ENCODE measurements at places on chromosomes 13 and 19. TPM values are rescaled to one million over a fixed set of nuclear protein-coding genes. Genes with fewer than 3 reads are reported as not detected.

DNA sequence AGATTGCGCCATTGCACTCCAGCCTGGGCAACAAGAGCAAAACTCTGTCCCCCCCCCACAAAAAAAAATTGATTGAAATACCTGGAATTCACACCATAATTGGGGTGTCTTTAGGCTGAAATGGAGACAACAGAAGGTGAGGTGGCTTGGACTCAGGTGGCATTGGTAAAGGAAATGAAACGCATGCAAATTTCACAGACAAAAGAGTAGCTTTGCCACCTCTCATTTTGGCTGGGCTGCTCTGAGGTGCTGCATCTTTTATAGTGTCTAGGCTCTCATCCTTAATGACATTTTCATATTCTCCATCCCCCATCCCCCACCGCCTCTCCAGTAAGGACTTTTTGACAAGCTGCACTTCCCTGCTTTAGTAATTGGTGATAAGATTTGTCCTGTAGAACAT is 6.9 kb downstream of the UBE2L5 start:
- H3K4me3 ChIP-seq = no peak overlapping the region
- H3K36me3 ChIP-seq = no peaks in the 10 kb centered on the region
- no peaks in the 10 kb centered on the region for H3K27me3 ChIP-seq
- DNase-seq = no peak
- peaks cover 17% of the 10 kb centered on the region for H3K4me1 ChIP-seq

GRCh38 chr19:5142725-5143097 is 173.8 kb downstream of the KDM4B start:
- no peak overlapping the region for H3K27ac ChIP-seq
- DNase-seq = peak; percentile 35
- H3K36me3 ChIP-seq = no peaks in the 10 kb centered on the region
- H3K4me1 ChIP-seq = peaks cover 20% of the 10 kb centered on the region

- H3K4me1 ChIP-seq = no peaks in the 10 kb centered on the region
- peaks cover 49% of the 10 kb centered on the region for H3K27me3 ChIP-seq
- DNase-seq = no peak
Observed at GRCh38 chr19:46224773-46225172, 4.8 kb upstream of the IGFL1 start.

DNA sequence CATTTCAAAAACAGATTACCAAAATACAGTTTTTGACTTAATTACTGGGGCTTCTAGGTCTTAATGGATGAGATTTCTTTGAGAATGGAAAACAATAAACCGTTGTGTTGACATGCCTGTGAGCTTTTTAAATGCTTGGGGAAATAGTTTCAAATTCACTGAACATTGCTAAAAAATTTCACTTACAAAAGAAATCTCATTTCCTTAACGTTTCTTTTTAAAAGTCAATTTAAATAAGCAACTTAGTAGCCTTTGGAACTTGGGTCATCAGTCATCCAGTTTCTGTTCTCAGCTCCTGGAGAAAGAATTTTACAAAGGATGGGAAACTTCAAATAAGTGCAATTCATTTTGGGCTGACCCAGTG is 4.4 kb downstream of the ZC3H4 start:
- H3K36me3 ChIP-seq = peaks cover 21% of the 10 kb centered on the region
- DNase-seq = no peak
- H3K27me3 ChIP-seq = no peaks in the 10 kb centered on the region
- peaks cover 22% of the 10 kb centered on the region for H3K4me1 ChIP-seq
- no peak overlapping the region for H3K4me3 ChIP-seq

The PRKCSH gene
- total RNA-seq = 286 TPM

The RPL36 gene
- total RNA-seq = 606 TPM

The OR4F17 gene
- not detected for total RNA-seq

DNA sequence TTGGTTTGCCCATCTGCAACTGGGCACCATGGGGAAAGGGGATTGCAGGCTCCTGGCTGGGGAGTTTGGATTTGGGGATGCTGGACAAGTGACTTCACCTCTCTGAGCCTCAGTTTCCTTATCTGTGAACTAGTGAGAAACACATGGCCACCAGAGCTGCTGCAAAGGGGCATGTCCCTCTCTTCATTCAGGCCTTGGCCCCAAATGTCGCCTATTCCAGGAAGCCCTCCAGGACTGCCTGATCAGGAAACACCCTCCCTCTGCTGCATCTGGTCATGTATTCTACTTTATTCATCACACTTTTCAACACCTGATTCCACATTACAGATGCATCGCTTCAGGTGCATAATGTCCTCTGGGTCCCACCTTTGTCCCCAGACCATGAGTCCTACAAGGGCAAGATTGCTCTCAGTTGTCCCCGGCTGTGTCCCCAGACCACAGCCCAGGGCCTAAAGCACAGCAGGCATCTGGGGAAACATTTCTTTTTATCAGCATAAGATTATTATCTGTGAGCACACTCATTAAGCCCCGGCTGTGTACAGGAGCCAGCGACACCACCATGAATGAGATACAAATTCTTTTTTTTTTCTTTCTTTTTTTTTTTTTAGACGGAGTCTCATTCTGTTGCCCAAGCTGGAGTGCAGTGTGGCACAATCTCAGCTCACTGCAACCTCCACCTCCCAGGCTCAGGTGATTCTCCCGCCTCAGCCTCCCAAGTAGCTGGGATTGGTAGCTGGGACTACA is 37.5 kb downstream of the ARRDC2 start:
- no peaks in the 10 kb centered on the region for H3K36me3 ChIP-seq
- H3K27me3 ChIP-seq = no peaks in the 10 kb centered on the region
- peak overlapping the region; percentile 33 for H3K4me3 ChIP-seq
- DNase-seq = no peak
- H3K4me1 ChIP-seq = peaks cover 40% of the 10 kb centered on the region

The LHB gene
- total RNA-seq = not detected

DNA sequence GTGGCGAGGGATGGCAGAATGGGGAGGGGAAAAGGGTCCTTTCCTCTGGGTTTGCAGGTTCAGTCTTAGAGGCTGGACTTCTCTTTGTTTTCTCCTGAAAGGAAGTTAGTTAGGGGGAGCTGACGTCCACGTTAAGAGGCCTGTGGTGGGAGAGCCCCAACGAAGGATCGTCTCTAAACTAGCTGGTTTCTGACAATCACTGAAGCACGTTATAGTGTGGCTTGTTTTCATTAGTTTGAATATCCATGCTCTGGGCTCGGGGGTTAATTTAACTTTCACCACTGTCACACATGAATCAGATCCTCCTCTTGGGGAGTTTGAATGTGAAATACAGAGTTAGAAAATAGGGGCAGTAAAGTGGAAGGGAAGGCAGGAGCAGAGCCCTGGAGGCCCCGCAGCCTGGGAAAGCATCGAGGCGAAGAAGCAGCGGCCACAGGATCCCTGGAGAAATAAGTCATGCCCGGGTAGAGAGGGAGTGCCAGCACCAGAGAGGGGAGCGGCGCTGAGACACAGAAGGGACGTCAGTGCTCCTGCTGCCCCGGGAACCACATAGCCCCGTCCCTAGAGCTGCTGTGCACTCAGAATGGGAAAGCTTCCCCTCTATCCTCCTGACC is 31.1 kb upstream of the AMER2 start:
- no peaks in the 10 kb centered on the region for H3K36me3 ChIP-seq
- H3K27me3 ChIP-seq = peaks cover 26% of the 10 kb centered on the region
- H3K4me1 ChIP-seq = no peaks in the 10 kb centered on the region
- no peak overlapping the region for H3K4me3 ChIP-seq
- DNase-seq = no peak
- no peak overlapping the region for H3K27ac ChIP-seq

DNA sequence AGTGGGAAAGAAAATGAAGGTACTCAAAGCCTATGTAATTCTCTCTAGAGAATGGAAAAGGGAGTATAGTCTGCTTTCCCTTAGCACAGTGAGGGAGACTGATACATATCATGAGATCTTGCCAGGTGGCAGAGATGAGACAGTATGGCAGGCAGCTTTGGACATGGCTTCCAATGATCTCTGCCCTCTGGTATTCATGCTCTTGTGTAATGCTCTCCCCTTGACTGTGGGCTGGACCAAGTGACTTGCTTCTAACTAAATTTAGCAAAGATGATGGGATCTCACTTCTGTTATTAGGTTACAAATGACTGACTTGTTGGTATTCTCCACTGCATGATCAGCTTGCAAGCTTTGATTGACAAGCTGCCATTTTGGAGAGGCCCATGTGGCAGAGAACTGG is 10.2 kb downstream of the ZNF132 start:
- no peak overlapping the region for H3K4me3 ChIP-seq
- no peaks in the 10 kb centered on the region for H3K36me3 ChIP-seq
- no peak for DNase-seq
- no peak overlapping the region for H3K27ac ChIP-seq
- no peaks in the 10 kb centered on the region for H3K4me1 ChIP-seq

The ZNF813 gene
- 5.5 TPM for total RNA-seq

DNA sequence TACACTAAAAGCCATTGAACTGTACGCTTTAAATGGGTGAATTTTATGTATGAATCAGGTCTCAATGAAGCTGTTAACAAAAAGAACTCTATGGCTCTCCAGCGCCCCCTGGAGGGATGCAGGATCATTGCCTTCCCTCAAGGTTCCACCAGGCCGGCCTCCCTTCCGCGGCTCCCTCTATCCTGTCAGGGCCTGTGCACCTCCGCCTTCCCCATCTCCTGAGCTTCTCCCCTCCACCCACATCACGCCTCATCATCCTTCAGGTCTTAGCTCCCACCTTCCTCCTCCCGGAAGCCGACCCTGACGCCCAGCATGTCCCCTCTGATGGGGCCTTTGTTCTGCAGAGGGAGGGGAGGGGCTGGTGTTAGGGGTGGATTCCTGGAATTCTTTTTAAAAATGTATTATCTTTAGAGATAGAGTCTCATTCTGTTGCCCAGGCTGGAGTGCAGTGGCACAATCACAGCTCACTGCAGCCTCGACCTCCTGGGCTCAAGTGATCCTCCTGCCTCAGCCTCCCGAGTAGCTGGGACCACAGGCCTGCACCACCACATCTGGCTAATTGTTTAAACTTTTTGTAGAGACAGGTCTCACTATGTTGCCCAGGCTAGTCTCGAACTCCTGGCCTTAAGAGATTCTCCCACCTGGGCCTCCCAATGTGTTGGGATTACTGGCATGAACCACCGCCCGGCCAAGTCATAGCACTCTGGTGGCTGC is 27.7 kb downstream of the MEIS3 start:
- no peak overlapping the region for H3K4me3 ChIP-seq
- peak; percentile 37 for DNase-seq
- no peaks in the 10 kb centered on the region for H3K4me1 ChIP-seq
- H3K27me3 ChIP-seq = peaks cover 8% of the 10 kb centered on the region

DNA sequence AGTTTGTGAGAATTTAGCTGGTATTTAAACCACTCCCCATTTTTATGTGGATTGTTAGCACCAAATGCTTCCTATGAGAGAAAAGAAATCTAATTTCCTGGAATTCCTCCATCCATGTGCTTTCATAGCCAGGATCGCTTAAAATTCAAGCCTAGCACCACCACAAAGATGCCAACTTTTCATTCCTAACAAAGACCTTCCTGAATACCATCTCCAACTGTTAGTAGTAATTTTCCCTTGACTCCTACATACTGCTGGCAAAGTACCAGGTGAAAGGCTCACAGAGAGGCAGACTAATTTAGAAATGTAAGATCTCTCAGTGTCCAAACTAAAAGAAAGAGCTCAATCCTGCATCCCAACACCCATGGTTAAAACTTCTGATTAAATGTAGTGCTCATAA is 386.3 kb downstream of the KCTD12 start:
- no peak overlapping the region for H3K4me3 ChIP-seq
- H3K27ac ChIP-seq = no peak overlapping the region
- DNase-seq = no peak

The CCDC8 gene
- total RNA-seq = 15.5 TPM

DNA sequence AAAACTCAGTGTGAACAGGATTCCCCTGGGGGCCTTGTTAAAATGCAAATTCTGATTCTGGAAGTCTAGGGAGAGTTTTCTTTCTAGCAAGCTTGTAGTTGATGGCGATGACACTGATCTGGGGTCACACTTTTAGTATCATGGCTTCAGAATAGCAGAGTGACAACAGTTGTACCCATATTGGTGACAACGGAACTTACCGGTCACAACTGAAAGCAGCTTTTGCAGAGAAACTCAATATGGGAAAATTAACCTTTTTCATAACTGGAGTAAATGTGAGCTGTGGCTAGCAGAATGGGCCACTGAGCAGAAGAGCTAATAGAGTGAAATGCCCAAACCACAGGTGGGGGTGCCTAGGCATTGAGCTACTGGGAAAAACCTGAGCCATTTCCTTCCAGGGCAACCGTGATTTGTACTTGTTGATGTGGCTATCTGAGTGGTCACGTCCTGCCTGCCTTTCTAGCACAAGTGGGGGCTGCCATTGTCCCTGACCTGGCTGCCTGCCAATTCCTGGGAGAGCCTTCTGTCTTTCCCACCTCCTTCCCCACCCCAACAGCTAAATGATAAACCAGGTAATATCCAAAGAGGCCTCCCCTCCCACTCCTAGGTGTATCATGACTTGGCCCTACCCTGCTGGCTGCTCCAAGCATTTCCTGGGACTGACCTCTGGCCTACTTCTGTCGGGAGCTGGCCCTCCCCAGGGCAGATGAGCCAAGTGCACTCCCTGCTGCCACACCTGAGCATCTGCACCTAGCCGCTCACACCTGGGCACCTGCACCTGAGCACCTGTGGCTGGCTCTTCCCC is 1.7 kb upstream of the SLC10A2 start:
- peak; percentile 13 for DNase-seq
- H3K4me3 ChIP-seq = no peak overlapping the region
- H3K36me3 ChIP-seq = no peaks in the 10 kb centered on the region
- H3K4me1 ChIP-seq = no peaks in the 10 kb centered on the region
- no peaks in the 10 kb centered on the region for H3K27me3 ChIP-seq

DNA sequence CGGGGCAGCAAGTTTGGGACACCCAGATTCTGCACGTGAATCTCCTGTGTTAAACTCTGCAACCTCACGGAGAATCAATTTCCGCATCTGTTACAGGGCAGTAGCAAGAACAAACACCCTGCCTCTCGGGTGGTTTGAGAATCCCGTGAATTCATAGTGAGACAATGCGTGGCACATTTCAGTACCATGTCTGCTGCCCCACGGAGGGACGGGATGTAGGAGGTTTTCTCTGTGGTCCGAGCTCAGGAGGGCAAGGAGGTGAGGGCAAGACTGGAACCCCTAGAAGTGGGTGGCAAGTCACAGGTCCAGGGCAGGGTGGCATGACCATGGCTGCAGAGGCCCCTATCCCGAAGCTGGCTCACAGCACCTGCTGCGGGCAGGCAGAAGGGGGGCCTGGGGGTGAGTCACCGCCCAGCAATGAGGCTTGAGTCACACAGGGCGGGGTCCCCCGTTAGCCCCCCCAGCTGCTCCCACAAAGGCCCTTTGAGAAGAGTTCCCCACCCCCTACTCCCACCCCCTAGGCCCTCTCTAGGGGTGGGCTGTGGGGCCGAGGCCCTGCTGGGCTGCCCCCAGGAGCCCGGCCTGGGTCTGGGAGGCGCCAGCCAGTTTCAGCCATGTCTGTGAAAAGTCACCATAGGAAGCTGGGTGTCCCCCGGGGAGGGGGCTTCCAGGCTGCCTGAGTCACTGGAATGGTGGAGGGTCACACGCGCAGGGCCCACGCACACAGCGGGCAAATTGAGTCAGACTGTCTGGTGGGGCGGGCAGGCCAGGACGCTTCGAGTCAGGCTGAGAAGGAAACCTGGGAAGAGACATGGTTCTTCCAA is 25.8 kb upstream of the NANOS3 start:
- H3K4me1 ChIP-seq = peaks cover 21% of the 10 kb centered on the region
- no peaks in the 10 kb centered on the region for H3K27me3 ChIP-seq
- H3K36me3 ChIP-seq = no peaks in the 10 kb centered on the region
- peak overlapping the region; percentile 31 for H3K4me3 ChIP-seq
- DNase-seq = peak; percentile 90

The IL4I1 gene
- 6.5 TPM for total RNA-seq

GRCh38 chr19:9107375-9107774 is at the start of gene OR7G2:
TSS of gene OR7G2 (minus strand) at chr19:9107475. CDS start at chr19:9103243, 4,232 bp downstream.
- no peak within 1 kb of the TSS for H3K27ac ChIP-seq
- H3K4me1 ChIP-seq = no peaks in the 10 kb centered on the region
- H3K27me3 ChIP-seq = no peaks in the 10 kb centered on the region
- no peak within 1 kb of the TSS for H3K4me3 ChIP-seq

The FCER2 gene
- 0.73 TPM for total RNA-seq

- H3K36me3 ChIP-seq = no peaks in the 10 kb centered on the region
- DNase-seq = no peak
- H3K4me1 ChIP-seq = peaks cover 2% of the 10 kb centered on the region
- no peak overlapping the region for H3K4me3 ChIP-seq
Observed at GRCh38 chr13:44792096-44792495, 197.2 kb downstream of the NUFIP1 start.

All from left lung (tissue), 14 donors.